NCI-H526 treated with DMSO at 0.1 percent for 48 hours (cell line): ENCODE measurements at places on chromosomes 1 and 21.
A peak's percentile ranks its signal among the peaks of the same experiment; 100 is the strongest.

GRCh38 chr1:82279241-82279640 is 478.5 kb downstream of the ADGRL2 start:
- DNase-seq: no peak

- DNase-seq: no peak
Observed at GRCh38 chr1:163230827-163231226, 28.1 kb upstream of the RGS5 start.

DNA sequence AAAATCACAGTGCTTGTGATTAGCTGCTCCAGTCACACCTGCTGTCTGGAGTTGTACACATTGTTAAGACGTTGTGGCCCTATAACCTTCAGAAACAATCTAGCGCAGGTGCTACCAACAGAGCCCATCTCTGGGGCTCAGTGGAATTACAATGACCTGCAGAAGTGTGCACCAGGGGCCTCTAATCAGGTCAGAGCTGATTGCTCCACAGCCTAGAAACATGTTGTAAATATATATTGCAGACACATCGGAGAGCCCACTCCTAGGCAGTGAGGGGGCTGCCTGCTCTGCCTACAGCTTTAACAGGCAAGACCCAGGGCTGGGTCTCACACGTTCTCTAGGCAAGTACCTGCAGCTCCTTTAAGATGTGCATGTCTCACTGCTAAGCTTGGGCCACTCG is 302.0 kb downstream of the SIPA1L2 start:
- DNase-seq: no peak

- no peak for DNase-seq
Observed at GRCh38 chr1:203185061-203185461, 1.4 kb downstream of the CHI3L1 start.

DNA sequence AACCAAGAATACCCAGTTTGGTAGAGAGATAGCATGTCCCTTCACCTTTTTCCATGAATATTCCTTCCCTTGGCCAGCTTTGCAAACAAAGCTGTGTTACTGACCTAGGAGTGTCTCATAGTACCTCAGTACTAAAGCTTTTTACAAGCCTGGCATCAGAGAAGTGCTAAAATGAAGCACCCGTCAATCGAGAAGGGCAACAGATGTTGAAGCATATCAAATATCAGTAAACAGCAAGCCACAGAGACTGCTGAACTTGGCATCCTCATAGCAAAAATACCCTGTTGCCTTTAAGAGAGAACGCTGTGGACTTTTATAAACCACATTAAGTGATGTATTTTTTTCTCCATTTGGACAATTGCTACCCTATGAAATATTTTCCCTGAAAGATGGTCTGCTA is 128.6 kb upstream of the HOOK1 start:
- peak; percentile 54 for DNase-seq

DNA sequence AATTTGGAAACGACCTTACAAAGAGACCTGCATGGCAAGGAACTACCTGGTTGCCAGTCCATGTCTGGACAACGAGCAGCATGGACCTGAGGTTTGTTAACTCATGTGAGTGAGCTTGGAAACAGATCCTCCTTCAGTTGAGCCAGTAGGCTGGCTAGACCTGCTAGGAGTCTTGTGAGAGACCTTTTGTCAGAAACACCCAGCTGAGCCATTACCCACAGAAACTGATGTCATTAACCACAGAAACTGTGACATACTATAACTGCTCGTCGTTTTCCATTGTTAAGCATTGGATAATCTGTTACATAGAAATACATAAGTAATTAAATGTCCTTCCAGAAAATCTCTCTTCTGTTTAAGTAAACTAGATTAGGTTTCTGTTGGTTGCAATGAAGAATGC is 211.1 kb upstream of the C21orf91 start:
- DNase-seq: no peak

DNA sequence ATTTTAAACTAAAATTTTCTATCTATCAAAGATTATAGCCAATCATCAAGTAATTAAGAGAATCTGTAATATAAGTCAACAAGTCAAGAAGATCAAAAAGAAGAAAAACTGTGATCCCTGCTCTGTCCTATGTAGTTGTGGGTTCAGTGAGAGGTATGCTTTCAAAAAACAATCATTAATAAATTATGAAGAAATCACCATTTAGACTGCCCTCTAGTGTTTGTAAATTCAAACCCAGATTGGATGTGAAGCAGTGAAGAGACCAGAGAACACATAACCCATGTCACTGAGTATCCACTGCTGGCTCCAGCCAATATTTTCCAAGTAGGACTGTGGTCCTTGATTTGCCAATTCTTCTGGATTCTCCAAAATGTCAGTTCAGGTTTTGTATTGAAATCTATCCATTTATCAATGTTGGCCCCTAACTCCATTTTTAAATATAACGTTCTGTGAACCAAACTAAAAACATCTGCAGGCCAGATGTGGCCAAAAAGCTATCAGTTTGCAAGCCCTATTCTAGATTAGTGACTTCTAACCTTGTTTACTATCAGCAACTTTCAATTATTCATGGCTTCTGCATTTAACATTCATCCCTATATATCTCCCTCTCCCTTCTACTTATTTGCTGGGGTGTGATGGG is 467.5 kb upstream of the CXADR start:
- DNase-seq: peak; percentile 24

DNA sequence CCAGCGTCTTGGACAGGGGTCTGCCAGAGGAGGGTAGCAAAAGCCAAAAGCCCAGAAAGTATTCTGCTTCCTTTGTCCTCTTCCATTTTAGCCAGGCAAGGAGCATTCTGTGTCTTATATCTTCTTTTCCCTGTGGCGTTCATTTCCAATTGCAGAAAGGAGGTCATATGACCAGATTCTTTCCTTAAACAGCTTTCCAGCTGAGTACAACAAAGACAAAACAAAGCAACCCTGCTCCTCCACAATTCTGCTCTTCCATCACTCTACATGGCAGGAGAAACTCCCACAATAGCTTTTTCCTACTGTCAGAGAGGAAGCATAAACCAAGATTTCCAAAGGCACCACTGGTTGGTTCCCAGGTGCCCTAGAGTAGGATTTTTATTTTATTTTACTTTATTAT is 19.7 kb downstream of the ENSA start:
- DNase-seq: no peak

GRCh38 chr1:153640861-153641260 is 7.0 kb downstream of the CHTOP start:
- no peak for DNase-seq

- DNase-seq: peak; percentile 18
Observed at GRCh38 chr1:17244821-17245740, 3.8 kb upstream of the PADI3 start.

DNA sequence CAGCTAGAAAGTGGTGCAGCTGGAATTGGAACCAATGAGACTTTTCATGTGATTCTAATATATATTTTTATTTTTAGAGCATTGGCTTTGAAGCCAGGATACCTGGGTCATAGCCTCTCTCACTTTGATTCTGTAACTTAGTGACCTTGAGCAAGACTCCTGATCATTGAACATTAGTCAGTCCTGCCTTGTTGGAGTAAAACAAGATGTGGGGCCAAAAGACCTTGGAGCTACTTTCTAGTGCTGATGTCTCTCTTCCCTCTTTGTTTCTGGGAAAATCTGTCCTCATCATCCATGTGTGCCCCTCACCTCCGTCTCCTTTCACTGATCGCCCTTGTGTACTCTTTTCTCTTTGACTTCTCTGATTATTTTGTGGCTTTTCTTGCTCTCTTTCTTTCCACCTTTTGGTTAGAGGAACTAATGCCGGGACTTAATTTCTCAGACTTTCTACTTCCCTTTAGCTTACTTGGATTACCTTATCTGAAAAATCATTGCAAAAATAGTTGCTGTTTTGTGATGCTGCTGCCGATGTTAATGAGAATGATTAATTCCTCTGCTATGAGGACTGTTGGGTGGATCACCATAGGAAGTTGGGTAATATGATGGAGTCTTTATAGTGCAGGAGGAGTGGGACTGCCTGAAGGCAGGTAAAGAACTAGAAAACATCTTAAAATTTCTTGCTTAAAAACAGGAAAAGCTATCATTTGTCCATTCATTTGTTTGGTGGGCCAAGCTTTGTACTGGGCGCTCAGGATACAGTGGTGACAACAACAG is 72.0 kb downstream of the NOS1AP start:
- no peak for DNase-seq

- DNase-seq: no peak
Observed at GRCh38 chr1:19762175-19762779, 37.4 kb downstream of the TMCO4 start.

DNA sequence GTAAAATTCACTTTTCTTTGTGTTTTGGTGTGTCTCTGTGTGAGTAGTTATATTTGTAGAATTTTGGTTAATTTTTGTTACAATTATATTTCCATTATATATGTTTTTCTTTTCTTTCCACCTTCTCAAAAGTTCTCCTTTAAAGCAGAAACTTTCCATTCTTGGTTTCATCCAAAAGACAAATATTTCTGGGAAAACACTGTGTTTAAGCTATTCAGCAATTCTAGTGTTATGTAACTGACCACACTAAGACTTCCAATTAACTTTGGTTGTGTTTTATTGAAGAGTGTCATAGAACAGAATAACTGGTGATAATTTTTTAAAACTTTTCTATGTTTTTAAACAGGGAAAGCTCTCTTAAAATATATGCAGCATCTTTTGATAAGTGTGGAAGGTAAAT is 13.6 kb upstream of the RGL1 start:
- DNase-seq: no peak

GRCh38 chr1:110786802-110787327 is 86.1 kb upstream of the CD53 start:
- no peak for DNase-seq

DNA sequence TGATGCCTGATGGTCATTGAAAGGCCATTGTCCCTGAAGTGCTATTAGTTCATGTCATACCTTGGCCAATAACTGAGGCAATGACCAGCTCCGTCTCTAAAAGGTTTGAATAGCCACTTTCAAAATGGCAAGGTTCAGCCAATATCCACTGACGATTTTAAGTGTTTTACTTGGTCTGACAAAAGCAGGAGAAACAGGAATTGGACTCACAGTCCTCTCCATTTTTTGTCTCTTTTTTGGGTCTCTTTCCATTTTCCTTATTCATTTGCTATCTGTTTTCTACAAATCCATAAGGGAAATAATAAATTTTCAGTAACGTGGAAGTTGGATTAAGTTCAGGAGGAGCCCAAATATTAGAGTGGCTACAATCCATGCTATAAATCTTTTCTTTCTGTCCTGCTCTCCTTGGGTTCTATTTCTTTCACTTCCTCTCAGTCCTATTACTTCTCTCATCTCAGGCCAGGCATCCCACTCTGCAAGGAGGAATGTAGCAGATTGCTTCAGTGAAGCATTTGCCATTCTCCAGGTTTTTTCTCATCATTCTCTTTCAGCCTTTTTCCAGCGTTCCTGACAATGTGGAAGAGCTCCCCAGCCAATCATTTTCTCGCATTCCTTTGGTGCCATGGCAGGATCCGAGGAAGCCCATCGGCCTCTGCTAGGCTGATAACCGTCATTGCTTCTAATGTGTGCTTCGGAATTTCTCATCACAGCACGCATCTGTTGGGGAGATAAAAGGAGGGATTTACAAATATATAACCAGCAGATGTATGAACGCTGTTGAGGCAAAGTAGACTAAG is 414.5 kb downstream of the ADGRL2 start:
- no peak for DNase-seq

DNA sequence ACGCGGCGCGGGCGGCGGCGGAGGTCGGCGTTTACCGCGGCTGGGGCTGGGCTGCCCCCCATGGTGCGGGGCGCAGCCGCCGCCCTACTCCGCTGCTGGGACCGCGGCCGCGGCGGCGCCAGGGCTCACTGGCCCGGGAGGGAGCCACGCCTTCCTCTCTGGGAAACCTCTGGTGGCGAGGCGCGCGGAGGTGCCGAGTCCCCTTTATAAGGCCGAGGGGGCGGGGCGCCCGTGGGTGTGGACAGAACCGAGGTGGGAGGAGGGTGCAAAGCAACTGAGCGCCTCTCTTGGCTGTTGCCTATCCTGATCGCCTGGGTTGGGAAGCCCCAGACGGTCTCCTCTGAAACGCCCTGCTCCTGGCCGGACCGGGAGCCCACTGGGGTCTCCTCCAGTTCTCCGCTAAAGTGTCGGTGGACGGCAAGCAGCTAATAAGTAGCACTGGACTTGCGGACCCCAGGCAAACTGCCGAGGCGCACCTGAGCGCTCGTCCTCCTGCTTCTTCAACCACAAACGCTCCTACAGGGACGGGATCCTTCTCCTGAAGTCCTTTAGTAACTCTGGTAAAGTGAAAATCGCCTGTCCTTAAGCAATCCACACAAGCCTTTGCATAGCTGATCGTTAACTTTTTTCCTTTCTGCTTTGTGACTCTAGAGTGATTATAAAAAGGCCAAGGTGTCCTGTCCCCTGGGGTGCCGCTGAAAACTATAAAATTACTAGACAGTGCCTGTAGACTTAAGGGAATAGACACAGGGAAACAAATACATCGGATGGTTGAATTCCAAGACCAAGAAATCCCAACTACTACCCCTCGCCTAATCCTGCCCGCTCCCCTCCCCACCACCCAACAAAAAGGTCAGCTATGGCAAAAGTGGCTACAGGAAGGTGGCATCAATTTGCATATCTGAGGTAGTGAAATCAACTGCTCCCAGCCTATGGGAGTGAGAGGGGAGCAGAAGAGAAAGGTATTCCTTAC is at the start of gene PTGER3:
Gene PTGER3 (minus strand): TSS at position 182 of the 973 bp plus-strand sequence. CDS start 239 bp downstream, outside the sequence.
- peak; percentile 40 for DNase-seq

GRCh38 chr1:230985711-230986110 is 6.8 kb downstream of the ARV1 start:
- DNase-seq: no peak

- DNase-seq: no peak
Observed at GRCh38 chr1:110229348-110230001, 19.4 kb downstream of the KCNC4 start.

GRCh38 chr1:160488347-160489058 is 34.6 kb downstream of the SLAMF6 start:
- no peak for DNase-seq

GRCh38 chr21:33881689-33882440 is 33.7 kb downstream of the ATP5PO start:
- DNase-seq: no peak

GRCh38 chr1:89672489-89673183 is 39.7 kb downstream of the LRRC8C start:
- no peak for DNase-seq

- DNase-seq: no peak
Observed at GRCh38 chr1:103111926-103112325, 3.6 kb upstream of the COL11A1 start.

- no peak for DNase-seq
Observed at GRCh38 chr1:20426371-20426770, 59.6 kb downstream of the CAMK2N1 start.

DNA sequence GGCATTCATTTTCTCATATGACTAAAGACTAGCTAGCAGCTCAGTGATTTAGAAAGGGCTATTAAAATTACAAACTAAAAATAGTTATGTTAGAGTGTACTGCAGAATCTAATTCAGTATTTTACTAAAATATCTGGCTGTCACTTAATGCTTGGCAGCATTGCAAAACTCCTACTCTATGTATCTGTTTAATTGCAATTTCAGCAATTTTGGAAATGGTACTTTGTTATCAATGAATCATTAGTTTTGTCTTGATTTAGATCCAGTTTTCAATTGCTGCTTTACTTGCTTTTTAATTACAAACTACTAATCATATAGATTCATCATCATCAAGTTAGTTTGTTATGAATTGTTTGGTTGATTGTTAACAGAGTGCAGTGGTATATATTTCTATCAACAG is 19.2 kb downstream of the C1orf87 start:
- no peak for DNase-seq
